ENCODE measurements at places on chromosomes 5 and 9.

DNA sequence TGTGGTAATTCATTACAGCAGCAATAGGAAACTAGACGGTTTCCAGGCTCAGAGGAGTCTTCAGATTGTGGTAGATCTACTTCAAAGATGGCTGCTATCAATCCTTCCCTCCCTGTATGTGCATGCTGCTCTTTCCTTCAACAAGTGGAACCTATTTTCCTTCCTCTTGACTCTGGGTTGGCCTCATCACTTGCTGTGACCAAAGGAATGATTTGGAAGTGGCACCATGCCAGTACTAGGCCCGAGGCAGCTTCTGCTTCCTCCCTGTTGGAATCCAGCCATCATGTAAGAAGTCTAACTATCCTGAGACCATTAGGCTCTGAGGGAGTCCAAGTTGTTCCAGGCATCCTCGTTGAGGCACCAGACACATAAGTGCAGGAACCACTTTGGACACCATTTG, 46.5 kb upstream of the MCTP1 start:
- no peak for DNase-seq

DNA sequence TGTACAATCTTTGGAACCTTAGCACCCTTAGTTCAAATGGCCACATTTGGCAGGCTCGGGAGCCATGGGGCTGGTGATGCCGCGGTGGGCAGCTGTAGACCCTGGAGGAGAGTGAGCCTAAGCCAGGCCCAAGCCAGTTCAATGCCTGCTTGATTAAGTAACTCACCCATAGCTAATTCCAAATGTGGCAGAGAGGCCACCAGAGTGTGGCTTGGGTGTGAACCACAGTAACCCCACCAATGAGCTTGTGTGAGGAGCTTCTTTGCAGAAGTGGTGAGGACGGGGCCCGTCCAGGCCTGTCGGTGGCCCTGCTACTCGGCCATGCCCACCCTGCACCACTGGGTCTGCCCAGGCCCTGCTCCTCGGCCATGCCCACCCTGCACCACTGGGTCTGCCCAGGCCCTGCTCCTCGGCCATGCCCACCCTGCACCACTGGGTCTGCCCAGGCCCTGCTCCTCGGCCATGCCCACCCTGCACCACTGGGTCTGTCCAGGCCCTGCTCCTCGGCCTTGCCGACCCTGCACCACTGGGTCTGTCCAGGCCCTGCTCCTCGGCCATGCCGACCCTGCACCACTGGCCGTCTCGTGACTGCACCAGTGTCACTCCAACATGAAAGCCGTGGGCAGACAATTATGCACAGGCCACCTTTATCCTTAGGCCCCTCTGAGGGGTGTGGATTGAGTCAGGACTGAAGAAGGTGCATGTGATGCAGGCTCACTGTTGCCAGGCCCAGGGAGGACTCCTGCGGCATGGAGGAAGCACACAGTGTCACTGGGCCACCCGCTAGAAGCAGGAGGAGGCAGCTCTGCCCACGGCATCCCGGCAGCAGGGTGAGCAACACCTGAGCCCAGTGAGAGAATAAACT, 75.4 kb downstream of the MRPL36 start:
- no peak for DNase-seq

DNA sequence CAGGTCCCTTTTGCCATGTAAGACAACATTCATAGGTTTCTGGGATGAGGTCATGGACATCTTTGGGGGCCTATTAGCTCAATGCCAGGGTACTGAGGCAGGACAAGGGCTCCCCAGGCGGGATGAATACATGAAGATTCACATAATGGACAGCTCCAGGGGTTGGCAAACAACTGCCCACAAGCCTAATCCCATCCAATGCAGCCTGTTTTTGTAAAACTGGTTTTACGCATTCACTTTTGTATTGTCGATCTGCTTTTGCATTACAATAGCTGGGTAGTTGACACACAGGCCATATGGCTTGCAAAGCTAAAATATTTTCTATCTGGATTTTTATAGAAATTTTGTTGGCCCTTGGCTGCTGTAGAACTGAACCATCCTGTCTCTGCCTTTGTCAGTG, 248.5 kb upstream of the PANK3 start:
- no peak for DNase-seq

- no peak for DNase-seq
Measured at GRCh38 chr9:110050925-110051355, 157.0 kb downstream of the C9orf152 start.

- DNase-seq, result no peak
Measured at GRCh38 chr5:156245895-156246294, 81.1 kb upstream of the SGCD start.

DNA sequence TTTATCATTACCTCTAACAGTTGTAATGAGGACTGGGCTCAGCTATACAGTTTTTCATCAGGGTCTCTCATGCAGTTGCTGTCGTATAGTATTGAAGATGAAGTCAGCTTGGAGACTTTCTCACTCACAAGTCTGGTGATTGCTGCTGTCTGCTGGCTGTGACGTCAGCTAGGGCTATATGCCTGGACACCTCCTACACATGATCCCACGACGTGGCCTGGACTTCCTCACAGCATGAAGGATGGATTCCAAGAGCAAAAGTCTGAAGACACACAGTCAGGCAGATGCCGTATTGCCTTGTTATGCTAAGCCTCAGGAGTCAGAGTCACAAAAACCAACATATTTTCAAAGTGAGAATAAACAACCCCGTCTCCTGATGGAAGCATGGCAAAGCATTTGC, 193.3 kb downstream of the LURAP1L start:
- DNase-seq, result no peak
